ENCODE measurements at places on chromosomes 12 and 14.

DNA sequence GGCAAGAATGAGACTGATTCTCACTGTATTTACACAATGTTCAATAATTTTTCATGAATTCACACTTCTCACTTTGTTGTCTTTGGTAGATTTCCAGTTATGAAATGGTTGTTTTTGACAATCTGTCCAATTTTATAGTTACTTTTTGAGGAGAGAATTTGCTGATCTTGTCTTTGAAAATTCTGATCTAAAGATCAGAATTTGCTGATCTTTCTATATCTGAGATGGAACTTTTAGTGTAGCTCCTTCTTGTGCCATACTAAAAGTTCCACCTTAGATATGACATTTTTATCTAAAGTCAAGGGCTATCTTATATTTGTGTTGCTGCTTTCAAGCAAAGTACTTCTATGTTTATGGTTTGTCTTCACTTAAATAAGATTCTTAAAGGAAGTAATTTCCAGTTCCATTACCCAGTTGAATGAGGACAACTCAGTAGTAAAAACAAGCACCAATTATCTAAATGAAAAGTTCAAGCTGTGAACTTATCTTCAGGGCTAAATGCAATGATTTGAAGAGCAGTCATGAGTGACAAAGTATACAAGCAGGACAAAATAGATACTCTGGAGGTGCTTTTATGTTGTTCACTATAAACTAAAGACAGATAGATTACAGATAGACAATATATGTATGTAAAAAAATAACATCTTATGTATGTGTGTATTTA, 76.4 kb upstream of the FOXG1 start:
- no peak for DNase-seq

DNA sequence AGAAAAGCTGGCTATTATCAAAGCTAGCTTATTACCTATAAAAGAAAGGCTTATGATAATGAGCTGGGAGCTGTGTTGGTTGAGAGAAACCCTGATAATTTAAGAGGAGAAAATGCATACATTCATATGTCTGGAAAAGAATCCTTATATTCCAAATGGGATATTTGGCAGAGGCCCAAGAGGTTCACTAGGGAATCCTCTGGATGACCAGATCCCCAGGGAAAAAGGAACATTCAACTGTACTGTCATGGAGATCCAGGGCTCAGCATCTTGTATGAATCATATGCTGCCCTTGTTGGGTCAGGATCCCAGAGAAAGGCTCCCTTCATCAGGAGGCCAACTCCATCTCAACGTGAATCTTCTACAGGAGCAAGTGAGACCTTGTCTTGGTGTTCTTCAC, 16.6 kb upstream of the FBXO34 start:
- no peak for DNase-seq

DNA sequence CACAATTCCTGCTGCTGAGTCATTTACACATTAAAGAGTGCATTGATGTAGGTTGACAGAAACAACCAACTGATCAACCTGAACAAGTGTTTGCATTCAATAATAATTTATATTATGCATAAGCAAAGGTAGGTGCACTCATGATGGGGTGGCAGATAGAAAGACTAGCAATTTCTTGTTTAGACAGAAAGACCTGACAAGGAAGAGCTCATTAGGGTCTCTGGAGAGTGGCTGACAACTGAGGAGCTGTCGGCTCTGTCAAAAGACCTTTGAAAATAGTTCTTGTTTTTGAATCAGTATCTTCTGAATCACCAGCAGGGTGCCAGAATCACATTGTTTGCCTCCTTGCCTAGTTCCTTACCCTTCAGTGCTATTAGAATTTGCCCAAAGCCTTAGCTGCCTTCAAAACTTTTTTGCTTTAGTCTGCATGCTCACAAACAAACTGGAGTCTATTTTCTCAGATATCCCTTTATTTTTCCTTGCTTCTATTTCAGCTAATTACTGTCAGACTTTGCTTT, 234.7 kb downstream of the BTG1 start:
- DNase-seq = no peak

DNA sequence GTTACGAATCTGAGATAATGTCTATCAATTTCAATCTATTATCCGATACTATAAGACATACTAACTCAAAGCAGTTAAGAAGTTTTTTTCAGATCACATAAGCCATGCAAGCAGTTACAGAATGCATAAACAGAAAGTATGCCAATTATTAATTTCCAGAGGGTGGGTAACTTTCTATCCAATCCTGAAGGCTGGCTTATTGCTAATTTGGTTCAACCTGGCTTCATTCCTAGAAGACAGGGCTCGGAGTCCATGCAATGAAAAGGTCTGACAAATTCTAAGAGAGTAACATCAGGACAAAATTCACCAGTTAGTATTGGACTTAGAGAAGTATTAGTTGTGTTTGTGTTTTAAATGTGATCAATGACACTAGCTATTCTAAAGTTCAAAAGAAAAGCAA, 15.0 kb downstream of the FERMT2 start:
- DNase-seq = no peak

DNA sequence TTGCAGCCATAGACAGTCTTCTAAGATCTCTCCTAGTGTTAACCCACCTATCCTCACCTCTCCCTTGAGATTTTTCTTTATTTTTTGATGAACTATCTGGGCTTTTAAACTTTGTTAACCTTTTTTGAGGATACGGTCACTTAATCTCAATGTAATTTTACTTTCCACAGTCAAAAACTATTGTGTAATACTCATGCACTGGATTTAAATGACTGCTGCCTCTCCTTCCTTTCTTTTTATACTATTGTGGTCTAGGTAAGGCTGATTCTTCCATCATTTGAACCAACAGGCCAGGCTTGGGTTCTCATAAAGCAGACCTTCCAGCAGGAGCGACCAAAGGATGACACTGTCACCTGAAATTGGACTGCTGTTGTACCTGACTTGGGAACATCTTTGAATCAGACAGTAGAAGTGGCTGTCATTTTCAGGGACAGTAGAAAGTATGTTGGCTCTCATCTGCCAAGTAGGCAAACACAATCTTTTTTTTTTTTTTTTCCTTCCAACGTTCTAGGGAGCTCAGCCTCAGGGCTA, 689 bp upstream of the PDE3A start:
- DNase-seq = no peak

GRCh38 chr12:57046086-57046791, 3.7 kb downstream of the MYO1A start:
- DNase-seq = no peak

DNA sequence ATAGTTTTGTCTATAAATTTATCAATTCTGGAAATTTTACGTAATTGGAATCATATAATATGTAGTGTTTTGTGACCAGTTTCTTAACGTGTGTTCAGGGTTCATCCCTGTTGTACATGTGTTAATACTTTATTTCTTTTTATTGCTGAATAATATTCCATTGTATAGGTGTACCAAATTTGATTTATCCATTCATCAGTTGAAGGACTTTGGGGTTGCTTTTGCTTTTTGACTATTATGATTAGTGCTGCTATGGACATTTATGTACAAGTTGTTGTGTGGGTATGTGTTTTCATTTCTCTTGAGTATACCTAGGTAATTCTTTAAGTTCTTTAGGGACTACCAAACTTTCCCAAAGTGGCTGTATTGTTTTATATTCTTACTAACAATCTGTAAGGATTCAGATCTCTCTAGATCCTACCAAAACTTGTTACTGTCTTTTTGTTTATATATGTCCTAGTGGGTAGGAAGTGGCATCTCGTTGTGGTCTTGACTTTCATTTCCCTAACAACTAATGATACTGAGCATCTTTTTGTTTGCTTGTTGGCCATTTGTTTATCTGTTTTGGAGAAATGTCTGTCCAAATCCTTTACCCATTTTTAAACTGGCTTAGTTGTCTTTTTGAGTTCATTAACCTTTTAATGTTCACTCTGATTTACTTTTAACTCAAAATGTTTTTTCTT, 14.9 kb downstream of the VRK1 start:
- DNase-seq = no peak

- DNase-seq = no peak
Observed at GRCh38 chr14:52266782-52267181, 716 bp upstream of the PTGDR start.

DNA sequence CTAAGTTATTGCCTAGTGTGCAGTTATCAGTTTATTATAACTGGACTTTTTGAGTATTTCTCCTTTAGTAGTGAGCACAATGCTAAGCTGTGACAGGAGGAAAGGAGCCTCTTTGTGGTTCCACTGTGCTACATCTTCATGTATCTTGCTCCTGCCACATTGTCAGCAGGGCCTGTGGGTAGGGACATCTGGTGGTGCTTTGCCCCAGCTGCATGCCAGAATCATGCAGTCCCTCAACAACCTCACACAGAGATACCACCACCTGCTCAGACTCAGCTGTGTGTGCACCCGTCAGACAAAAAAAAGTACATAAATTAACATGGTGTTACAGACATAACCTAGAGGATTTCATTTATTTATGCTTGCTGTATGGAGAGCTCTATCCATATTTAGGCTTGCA, 51.1 kb downstream of the MIS18BP1 start:
- DNase-seq = no peak

DNA sequence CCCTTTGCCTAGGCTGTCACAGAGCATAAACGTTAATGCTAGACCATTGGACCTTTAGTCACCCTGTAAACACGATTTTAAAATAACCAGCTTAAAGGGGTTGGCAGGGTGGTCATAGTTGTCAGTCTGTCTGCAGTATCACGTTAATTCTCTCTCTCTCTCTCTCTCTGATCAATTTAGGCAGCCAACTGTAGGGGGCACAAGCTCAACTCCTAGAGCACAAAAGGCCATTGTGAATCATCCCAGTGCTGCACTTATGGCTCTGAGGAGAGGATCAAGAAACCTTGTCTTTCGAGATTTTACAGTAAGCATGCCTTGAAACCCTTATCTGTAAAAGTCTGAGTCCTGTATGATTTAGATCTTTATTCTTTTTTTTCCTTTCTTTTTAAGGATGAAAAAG, 97.1 kb downstream of the SCAF11 start:
- DNase-seq = no peak

DNA sequence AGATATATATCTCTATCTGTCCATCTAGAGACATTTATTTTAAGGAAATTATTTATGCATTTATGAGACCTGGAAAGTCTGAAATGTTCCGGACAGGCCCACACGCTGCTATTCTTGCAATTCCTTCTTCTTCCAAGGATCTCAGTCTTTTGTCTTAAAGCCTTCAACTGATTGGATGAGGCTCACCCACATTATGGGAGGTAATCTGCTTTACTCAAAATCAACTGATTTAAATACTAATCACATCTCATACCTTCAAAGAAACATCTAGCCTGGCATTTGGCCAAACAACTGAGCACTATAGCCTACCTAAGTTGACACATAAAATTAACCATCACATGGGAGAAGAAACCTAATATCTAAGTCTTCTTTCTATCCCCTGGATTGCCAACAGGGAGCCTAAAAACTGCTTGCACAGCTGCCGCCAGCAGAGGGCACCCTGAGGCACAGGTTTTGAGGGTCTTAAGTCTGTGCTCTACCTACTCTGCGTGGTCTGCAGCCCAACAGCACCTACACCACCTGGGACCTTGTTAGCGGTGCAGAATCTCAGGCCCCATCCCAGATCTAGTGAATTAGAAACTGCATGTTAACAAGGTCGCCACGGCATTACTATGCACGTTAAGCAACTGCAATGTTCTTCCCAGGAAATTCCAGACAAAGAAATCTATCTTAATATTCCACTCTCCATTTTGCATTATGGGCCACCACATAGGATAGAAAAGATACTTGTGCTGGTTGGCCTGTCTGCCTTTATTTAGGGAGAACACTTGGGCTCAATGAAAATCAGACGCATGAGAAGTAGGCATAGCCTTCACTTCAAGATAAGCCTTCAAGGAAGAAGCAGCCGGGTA, 249.7 kb downstream of the FOXG1 start:
- DNase-seq = no peak

Data from effector CD8-positive, alpha-beta T cell (primary cell).